ENCODE measurements at places on chromosomes 16 and 17. TPM values are rescaled to one million over a fixed set of nuclear protein-coding genes. Genes with fewer than 3 reads are reported as not detected.

Gene CDK3
- 1.5 TPM for total RNA-seq

Gene ZFHX3
- total RNA-seq = 12.1 TPM

Gene MYOCD
- not detected for total RNA-seq

Gene ADAM11
- 0.10 TPM for total RNA-seq

Gene CPNE7
- 7.8 TPM for total RNA-seq

Gene HID1
- 39.8 TPM for total RNA-seq

Gene KRT40
- total RNA-seq = not detected

Gene RSAD1
- 28.4 TPM for total RNA-seq

Gene SAMD14
- total RNA-seq = 5.3 TPM

Gene KRTAP9-8
- total RNA-seq = not detected
